ENCODE measurements at places on chromosomes 3 and 15.

- DNase-seq = no peak
These were observed 20.1 kb downstream of the CCDC13 start for GRCh38 chr3:42752961-42753360.

GRCh38 chr3:188286087-188286513 is 132.1 kb downstream of the LPP start:
- DNase-seq = no peak

- DNase-seq = no peak
These were observed 27.4 kb upstream of the ALPK3 start for GRCh38 chr15:84789762-84790161.

- no peak for DNase-seq
These were observed 165.5 kb downstream of the ZIC1 start for GRCh38 chr3:147574621-147575020.

DNA sequence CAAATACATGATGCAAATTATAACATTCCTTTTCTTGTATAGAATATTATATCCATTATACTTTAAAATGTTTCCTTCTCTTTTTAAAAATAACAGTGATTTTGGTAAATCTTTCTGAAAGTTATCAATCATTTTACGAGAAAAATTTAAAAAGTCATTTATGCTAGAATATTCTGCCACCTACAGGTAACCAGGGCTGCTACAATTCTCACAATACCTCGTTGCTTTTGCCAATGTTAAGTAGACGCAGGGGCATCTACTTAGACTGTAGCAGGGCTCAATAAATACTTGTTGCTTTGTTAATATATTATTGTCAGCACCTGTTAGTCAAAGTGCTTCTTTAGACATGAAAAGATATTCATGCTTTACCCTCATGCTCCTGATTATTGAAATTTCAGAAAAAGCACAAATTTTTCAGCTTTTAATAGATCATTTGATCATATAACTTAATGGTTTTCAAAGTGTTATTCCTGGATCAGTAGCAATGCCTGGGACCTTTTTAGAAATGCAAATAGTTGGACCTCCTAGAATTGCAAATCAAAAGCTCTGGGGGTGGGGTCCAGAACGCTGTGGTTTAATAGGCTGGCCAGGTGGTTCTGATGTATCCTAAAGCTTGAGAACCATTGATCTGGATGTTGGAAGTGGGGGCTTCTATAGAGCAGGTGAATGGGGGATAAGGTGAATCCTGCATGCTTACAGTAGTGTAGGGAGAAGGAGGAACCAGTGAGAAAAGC is 223.6 kb upstream of the PDZRN3 start:
- DNase-seq = no peak

DNA sequence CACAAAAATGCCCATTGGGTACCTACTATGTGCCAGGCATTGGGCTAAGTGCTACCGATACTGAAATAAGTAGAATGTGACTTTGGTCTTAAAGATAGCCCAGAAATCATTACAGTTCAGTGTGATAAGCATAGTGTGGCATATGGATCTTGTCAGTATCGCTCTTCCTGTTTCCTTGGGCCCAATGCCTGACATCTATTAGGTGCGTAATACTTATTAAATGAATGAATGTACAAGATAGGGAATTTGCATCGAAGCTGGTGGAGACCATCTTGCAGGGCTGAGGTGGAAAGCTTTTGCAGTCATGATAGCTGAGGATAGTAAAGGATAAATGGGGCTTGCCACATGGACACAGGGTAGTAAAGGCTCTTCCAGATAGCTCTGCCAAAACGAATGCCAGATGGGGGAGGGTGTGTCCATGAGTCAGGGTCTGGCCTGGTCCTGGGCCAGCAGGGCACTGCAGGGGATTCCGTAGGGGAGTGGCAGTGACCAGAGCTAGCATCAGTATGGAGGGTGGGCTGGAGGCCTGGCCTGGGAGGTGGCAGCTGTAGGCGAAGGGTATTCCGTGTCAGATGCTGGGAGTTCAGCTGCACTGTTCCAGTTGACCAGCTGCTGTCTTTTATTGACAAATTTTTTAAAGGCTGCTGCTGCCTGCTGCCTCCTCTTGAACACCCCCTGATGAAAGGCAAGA is 23.5 kb downstream of the TSEN2 start:
- no peak for DNase-seq

GRCh38 chr15:85401108-85401774 is 20.8 kb downstream of the AKAP13 start:
- DNase-seq = no peak

- no peak for DNase-seq
These were observed 273.4 kb downstream of the IGSF11 start for GRCh38 chr3:118761291-118761606.

DNA sequence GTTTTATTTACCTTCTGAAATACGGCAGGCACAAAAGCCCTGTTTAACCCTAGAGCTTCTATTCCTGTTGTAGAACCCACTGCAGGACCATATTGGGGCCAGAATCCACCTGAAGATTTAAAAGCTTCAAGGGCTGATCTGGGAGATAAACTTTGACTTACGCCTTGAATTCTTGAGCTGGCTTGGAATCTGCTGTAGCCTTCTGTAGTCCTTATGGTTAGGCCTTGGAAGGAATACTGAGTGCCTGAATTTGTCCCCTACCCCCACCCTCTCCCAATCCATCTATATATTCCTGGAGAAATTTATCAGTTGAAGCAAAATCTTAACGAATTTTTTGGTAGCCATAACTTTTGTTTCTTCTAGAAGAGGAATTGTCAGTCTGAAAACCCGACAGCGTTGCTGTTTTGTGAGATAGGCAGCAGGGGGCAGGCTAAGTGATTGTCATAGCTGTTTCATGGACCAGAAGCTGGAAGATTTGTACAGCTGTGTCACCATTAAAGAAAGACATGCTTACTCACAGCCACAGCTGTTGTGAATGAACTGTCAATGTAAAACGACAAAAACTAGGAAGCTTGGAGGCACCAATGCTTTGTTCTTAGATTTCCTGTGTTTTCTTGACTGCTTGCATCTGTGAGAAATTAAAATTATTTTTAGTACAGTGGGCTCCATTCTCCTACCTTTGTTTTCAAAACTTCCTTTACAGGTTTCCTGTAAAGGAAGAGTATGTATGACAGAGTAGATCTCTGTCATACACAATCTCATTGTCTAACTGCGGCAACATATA is 12.8 kb downstream of the LXN start:
- DNase-seq = no peak

DNA sequence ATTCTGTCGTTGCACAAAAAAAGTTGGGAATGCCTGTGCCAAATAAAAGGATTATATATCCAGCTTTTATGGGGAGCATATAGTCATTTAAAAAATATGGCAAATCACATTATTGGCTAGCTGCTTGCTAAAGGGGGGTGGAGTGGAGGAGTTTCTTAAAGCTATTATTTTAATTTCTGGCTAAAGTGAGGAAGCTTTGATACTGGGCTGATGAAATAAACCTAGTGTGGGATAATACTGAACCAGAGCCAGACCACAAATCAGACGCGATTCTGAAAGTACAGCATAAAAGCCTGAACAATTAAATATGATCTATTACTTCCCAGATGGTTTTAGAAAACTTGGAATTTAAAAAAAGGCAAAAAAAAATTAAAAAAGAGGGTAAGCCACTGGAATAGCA is 14.4 kb downstream of the POLR2M start:
- DNase-seq = no peak

DNA sequence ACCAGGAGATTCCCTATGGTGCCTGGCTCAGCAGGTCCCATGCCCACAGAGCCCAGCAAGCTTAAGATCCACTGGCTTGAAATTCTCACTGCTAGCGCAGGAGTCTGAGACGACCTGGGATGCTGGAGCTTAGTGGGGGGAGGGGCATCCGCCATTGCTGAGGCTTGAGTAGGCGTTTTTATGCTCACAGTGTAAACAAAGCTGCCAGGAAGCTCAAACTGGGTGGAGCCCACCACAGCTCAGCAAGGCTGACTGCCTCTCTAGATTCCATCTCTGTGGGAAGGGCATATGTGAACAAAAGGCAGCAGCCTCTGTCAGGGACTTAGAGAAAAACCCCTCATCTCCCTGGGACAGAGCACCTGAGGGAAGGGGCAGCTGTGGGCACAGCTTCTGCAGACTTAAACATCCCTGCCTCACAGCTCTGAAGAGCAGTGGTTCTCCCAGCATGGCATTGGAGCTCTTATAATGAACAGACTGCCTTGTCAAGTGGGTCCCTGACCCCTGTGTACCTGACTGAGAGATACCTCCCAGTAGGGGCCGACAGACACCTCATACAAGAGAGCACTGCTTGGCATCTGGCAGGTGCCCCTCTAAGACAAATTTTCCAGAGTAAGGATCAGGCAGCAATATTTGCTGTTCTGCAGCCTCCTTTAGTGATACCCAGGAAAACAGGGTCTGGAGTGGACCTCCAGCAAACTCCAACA is 231.5 kb upstream of the SETMAR start:
- DNase-seq = no peak

DNA sequence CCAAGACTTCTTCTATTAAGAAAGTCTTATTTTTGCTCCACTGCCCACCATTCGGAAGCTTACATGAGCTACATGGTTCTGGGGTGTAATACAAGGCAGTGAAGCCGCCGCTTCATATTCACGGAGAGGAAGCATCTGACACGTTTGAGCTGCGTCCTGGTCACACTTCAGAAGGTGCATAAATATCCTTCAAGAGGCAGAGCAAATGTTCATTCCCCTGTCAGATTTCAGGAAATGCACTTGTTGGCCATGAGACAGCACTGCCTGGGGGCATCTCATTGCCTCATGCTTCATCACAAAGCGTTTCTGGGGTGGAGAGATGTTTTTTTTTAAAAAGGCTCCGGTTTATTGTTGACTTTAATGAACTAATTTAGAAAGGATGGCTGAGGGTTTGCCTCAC is 119.9 kb downstream of the CADPS start:
- DNase-seq = no peak

GRCh38 chr3:181912384-181912783 is 200.7 kb downstream of the SOX2 start:
- DNase-seq = no peak

GRCh38 chr3:13142552-13143380 is 69.5 kb upstream of the IQSEC1 start:
- no peak for DNase-seq

GRCh38 chr3:164779816-164780215 is 298.5 kb downstream of the SI start:
- DNase-seq = no peak

- DNase-seq = no peak
These were observed 28.3 kb downstream of the MKRN2 start for GRCh38 chr3:12585181-12585580.

GRCh38 chr3:132160198-132160597 is 125.4 kb upstream of the CPNE4 start:
- no peak for DNase-seq

GRCh38 chr15:90219421-90220141 is 14.2 kb downstream of the CIB1 start:
- no peak for DNase-seq

DNA sequence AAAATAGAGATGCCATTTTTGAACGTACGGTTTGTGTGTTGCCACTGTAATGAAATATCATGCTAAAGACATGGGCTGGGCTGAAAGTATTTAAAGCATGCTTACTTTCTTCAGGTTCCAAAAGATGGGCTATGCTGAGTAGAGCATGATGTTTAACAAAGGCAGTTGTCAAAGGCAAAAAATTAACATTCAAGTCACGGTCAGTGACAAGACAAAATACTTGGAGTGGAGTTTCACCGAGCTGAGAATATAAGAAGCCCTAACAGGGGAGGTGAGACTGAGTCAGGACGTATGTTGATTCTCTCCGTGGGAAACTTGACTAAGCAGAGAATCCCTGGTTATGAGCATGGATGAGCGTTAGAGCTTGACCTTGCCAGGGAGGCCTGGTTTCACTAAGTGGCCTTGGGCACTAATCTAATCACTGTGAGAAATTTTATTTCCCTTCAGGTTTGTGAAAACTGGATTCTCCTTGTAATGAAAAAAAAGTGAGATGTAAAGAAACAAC is 218.2 kb upstream of the ADAMTS9 start:
- no peak for DNase-seq

GRCh38 chr3:171879472-171879871 is 36.3 kb downstream of the TMEM212 start:
- DNase-seq = no peak

DNA sequence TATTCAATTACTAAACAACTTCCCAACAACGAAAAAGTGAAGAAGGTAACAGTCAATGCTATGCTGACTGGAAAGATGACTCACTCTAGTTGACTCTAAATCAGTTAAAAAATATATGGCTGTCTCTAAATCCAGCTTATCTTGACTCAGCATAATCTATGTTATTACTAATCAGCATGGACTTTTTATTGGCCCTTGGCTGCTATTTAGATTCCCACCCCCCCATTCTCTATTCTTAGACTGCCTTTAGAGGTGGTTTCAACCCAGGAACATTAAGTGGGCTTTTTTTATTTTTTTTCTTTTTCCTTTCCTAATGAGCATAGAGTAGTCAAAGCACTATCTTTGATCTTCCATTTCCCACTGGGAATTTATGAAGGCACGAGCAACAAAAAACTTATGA is 1.9 kb downstream of the PCOLCE2 start:
- DNase-seq = no peak

GRCh38 chr3:25781758-25782594 is 1.3 kb downstream of the NGLY1 start:
- no peak for DNase-seq

DNA sequence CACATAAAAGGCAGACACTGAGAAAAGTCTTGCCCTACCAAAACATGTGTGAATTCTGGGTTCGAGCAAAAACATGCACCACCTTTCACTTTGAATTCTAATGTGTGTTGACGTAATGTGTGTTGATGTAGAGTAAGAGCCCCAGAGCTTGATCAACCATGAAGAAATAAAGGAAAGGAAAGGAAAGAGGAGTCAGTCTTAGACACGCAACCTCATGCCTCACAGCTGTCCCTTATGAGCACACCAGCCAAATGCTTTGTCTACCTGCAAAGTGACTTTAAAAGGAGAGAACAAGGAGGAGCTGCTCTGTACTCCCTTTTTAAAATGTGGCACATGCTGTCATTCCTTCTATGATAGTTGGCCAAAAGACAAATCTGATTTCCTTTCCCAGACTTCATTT is 80.8 kb downstream of the RFTN1 start:
- no peak for DNase-seq

DNA sequence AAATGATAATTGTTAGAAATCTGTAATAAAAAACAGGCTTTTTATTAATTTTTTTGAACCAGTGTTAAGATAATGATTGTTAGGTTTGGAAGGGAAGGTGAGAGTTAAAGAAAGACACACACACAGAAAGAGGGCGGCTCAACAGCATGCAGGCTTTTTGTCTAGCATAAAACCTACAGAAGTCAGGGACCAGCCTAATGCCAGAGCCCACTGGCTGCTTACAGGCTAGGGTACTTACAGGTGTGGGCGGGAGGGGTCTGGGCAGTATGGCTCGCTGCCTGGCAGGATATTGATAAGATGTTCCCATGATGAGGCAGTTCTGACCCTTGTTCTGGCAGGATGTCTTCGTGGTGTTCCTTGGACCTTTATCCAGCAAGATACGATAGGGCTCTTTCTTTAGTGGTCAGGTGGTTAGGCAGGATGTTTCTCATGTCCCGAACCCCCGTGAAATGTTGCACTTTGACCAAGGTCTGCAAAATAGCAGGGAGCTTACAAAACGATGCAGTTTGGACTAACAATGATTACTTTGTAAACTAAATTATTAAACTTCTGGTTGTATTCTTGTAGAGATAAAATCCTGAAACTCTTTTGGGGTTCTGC is 84.7 kb downstream of the DCUN1D1 start:
- DNase-seq = no peak
